HT-29 (cell line): ENCODE measurements at places on chromosomes 12 and 14.

DNA sequence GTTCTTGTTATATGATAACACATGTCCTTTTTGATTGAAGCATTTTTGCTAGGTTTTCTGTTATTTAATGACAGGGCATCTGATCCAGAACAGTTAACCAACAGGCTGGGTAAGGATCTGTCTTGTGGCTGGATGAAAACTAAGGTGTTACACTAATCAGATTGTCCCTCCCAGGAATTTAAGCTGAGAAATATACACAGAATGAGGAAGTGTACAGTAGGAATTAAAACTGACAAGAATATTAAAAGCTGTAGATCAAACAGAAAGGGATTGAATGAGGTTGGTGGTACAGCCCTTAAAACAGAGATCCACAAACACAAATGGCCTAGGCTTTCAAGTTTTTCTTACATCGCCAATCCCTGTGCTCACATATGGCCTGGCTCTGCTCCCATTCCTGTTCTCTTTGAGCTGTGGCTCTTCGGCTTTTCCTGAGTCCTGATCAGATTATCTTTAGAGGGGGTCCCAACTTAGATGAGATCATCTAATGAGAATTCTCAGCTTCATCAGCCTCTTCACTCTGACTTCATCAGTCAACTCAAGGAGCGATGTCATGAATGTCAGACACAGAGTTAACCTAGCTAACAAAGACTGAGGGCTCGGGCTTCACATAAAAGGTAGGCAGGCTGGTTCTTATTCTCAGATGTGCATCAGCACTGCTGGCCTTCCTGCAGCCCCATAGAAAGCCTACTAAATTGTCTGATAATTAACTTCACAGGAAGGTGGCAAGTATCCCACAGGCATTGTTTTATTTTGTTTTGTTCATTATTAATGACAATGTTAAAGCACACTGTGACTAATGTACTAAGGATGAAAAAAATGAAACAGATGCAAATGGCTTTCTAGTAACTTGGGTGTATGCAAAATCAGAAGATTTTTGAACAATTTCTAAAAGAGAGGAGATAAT is 11.4 kb downstream of the PYGL start:
- DNase-seq, result peak; percentile 28

DNA sequence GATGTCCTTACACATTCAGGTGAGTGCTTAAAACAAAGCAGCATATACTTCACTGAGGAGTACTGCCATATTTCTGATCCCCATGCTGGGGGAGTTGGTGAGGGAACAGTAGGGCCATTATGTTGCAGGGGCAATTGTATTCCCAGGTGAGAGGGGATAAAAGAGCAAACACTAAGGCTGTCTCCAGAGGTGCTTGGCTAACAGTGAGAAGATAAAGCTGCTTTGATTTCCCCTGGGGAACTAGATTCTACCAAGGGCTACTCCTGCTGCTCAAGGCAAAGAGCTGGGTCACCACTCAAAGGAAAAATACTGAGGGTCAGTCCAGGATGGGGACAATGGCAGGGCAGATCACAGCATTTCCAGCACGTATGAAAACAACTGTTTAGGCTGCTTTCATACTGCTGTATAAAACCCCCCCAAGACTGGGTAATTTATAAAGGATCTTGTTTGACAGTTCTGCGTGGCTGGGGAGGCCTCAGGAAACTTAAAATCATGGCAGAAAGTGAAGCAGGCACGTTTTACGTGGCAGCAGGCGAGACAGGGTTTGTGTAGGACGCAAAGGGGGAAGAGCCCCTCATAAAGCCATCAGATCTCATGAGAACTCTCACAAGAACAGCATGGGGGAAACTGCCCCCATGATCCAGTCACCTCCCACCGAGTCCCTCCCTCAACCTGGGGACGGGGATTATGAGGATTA is 47.8 kb upstream of the OR5AU1 start:
- DNase-seq, result no peak

DNA sequence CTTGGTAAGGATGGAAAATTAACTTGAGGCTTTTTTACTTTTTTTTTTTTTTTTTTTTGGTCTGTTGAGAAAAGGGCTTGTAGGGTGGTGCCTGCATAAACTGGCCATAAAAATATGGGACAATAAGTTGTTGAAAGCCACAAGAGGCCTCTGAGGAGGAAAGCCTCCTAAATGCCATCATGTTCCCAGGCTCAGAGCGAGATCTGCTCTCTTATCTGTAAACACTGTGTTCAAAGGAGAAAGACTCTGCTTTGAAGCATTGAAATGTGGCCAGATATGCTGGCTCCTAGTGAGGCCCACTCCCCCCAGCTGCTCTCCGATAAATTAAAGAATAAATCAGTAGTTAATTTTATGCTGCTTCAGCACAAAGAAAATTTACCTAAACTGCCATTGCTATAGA is 504.9 kb downstream of the DIO2 start:
- DNase-seq, result no peak

DNA sequence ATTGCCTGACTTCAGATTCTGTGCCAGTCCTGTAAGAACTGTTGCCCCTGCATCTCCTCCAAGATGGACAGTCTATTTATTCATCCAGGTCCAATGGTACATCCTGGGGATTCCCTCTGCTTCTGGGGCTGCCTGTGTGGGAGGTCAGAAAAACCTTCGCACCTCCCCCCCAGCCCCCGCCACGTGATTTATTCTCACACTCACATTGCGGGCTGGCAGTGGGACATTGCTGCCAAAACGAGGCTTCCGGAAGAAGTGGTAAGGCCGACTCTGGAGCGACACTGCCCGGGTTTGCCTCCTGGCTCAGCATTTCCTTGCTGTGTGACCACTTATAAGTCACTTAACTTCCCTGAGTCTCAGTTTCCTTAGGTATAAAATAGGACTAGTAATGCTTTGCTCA is 5.9 kb upstream of the RTL1 start:
- no peak for DNase-seq

- DNase-seq, result no peak
Measured at GRCh38 chr14:65079201-65079600, 23.1 kb downstream of the MAX start.

GRCh38 chr12:23236811-23237210 is 611.8 kb downstream of the ETNK1 start:
- no peak for DNase-seq

DNA sequence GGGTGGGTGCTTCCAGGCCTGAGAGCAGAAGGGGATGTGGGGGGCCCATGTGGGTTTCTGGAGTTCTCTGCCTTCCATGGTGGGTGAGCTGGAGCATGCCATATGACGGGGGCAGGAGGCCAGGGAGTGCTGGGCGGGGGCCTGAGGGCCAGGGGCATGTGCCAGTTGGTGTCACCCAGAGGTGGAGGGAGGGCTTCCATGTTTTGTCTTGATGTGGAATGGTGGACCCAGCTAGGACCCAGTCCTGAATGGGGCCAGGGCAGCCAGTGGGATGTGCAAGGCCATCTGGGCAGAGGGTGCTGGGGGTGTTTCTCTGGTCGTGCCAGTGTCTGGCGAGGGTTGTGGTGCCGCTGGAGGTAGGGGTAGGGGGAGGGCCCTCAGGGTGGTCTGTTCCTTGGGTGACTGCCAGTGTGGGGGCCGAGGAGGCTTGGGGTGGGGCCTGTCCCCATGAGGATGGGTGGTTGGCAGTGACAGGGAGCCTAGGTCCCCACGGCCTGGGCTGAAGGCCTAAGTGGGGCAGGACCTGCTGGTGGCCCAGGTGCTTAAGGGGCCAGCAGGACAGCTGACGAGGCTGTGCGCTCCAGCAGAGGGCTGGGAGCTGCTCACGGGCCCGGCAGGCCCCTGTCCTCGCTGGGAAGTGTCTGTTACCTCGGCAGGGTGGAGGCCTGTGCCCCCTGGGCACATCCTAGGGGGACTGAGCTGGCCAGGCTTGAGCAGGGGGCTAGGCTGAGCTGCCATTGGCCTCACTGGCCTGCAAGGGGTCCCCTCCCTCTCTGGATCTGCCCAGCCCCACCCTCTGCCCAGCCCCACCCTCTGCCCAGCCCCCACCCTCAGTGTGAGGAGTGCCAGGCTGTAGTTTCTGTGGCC is 26.8 kb downstream of the CEP170B start:
- no peak for DNase-seq

DNA sequence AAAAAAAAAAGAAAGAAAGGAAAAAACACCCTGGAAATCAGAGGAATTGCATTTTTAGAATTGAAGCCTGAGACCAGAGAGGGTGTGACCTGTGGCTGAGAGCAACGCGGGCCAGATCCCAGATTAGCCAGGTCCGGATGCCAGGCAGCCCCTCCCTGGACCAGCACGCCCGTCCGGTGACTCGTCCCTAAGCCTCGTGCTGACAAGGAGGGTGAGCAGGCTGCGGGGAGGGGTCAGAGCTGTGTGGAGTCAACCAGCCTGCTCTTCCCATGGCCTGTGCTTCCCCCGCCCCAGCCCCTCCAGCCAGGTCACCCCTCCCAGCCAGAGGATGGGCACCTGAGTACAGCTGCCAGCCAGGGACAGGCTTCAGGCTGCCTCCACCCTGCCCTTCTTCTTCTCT is 4.2 kb upstream of the KLC1 start:
- peak; percentile 39 for DNase-seq

DNA sequence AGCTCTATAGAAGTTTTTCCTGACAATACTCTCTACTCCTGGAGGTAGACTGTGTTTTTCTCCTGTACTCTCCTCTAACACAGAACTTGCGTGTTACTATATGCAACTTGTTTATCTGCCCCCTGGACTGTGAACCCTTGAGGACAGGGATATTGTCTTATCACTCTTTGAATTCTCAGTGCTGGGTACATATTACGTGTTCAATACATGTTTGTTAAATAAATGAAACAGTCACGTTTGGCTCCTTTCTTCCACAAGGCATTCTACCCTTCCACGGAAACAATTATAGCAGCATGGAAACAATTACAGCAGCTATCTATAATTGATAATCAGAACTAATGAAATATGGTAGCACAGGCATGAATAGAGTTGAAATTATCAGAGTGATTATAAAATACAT is 50.7 kb downstream of the CRADD start:
- no peak for DNase-seq

DNA sequence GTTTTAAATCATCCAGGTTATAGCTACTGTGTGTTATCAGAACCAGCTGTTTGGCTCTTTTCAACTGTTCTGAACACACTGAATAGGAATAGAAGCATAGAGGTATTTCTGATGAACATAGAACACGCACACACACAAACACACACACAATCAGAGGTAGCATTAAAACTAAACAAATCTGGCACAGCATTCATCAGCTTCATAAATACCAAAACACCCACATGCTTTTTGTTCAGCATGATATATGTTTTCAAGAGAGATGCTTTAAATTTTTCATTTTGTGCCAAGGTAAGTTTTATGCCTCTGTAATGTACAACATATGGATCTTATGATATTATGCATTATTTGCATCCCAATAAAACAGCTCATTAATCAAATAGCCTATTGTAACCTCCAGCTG is 208.6 kb downstream of the GALC start:
- no peak for DNase-seq

GRCh38 chr12:104855599-104855998 is 102.5 kb downstream of the SLC41A2 start:
- DNase-seq, result no peak

- peak; percentile 24 for DNase-seq
Measured at GRCh38 chr12:42933461-42934081, 344.0 kb upstream of the PRICKLE1 start.

- no peak for DNase-seq
Measured at GRCh38 chr14:59480166-59480565, 4.0 kb downstream of the L3HYPDH start.

- DNase-seq, result no peak
Measured at GRCh38 chr14:102759456-102760187, 17.6 kb upstream of the TRAF3 start.

GRCh38 chr12:130717752-130718151 is 1.7 kb upstream of the RIMBP2 start:
- DNase-seq, result no peak

DNA sequence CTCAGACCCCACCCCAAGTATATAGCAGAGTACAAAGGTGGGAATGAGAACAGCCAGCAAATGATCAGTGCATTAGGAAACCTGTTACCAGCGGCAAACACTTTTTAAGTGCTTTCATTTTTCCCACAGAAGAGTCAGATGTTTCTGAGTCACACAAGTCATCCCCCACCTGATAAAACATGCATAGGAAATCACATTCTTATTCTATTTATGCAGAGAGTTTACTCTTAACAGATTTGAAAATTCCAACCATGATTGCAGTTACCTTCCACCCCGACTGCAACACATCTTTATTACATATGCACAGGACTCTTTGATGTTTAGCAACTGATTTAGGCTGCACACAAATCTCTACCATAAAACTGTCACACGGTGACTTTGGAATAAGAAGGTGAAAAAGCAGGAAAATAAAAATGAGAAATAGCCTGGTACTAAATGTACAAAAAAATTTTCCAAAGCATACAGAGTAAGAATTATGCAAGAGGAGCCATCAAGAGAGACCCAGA is 236.4 kb downstream of the PAWR start:
- DNase-seq, result peak; percentile 14

GRCh38 chr12:47164724-47165439 is 85.1 kb upstream of the AMIGO2 start:
- DNase-seq, result no peak

GRCh38 chr14:76168531-76168930 is 16.8 kb downstream of the GPATCH2L start:
- DNase-seq, result no peak

- DNase-seq, result no peak
Measured at GRCh38 chr12:51818566-51819300, 29.8 kb downstream of the FIGNL2 start.

- peak; percentile 6 for DNase-seq
Measured at GRCh38 chr12:118840399-118840798, 140.9 kb upstream of the SRRM4 start.

- DNase-seq, result peak; percentile 22
Measured at GRCh38 chr12:99253068-99253467, 394.5 kb upstream of the GARIN6 start.

DNA sequence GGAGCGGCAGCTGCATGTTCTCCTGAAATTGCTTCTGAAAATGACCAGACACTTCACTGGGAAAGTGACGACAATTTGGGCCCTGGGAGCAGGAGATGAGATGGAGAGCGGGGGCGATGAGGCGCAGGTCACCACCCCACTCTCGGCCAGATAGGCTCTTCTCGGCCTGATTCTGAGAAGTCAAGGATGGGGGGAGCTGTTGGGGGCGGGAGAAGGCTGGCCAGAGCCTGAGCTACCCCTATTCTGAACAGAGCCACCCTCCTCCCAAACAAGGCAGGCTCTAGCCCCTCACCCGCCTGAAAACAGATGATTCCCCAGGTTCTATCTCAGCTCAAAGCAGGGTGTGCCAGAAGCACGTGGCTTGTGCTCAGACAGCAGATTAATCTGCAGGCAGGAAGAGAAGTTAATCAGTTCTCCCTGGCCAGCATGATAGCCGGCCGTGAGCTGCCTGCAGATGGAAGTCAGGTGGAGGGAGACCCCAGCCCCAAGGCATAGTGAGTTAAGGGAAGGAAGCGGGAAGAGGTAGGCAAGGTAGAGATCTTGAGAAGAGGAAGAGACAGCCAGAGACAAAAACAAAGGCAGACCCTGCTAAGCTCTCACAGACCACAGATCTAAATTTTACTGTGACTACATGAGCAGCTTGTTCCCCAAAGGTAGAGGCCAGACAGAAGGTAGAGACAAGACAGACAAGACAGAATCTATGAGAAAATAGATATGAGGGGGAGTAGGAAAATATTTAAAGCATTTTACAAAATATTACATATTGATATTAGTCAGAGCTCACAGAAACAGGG is 10.9 kb upstream of the TAC3 start:
- DNase-seq, result no peak

GRCh38 chr12:47891356-47891755 is 13.4 kb downstream of the VDR start:
- DNase-seq, result no peak

- DNase-seq, result no peak
Measured at GRCh38 chr12:67413577-67413976, 144.4 kb downstream of the CAND1 start.
